Activated naive CD8-positive, alpha-beta T cell treated with anti-CD3 and anti-CD28 coated beads for 36 hours (primary cell): ENCODE measurements at places on chromosomes 1 and 21.

- no peak for DNase-seq
Measured at GRCh38 chr1:31020007-31020790, 45.3 kb downstream of the PUM1 start.

- no peak for DNase-seq
Measured at GRCh38 chr1:41427916-41428737, 56.4 kb downstream of the EDN2 start.

- DNase-seq, result no peak
Measured at GRCh38 chr1:2878591-2878990, 77.1 kb upstream of the TTC34 start.

- no peak for DNase-seq
Measured at GRCh38 chr21:35189077-35189863, 140.2 kb upstream of the RUNX1 start.

GRCh38 chr1:205620269-205620668 lies 11.5 kb downstream of the ELK4 start:
- no peak for DNase-seq

GRCh38 chr1:234866007-234866866 lies 256.3 kb upstream of the IRF2BP2 start:
- no peak for DNase-seq

DNA sequence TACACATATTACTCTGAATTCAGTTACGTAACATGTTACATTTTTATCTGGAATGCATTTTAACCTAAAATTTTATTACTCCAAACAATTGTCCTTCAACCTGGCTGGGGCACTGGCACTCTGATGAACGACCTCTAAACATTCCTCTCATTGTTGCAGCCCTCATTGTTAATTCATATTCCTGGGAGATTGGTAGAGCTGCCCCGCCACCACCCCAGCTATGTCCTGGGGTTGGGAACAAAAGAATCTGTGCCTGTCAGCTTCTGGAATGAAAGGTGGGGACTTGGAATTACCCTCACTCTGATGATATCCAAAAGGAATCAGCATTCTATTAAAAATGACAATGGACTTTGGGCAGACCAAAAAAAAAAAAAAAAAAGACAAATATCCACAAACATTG lies 38.0 kb upstream of the DESI2 start:
- DNase-seq, result no peak

- DNase-seq, result no peak
Measured at GRCh38 chr1:29703596-29704370, 467.5 kb downstream of the PTPRU start.

- DNase-seq, result no peak
Measured at GRCh38 chr1:53371121-53371666, 43.3 kb upstream of the LRP8 start.

- no peak for DNase-seq
Measured at GRCh38 chr1:47440599-47441081, 2.8 kb downstream of the FOXD2 start.
